ENCODE measurements at places on chromosomes 13 and 19. TPM values are rescaled to one million over a fixed set of nuclear protein-coding genes. Genes with fewer than 3 reads are reported as not detected.

Gene SYNGR4
- not detected for total RNA-seq

DNA sequence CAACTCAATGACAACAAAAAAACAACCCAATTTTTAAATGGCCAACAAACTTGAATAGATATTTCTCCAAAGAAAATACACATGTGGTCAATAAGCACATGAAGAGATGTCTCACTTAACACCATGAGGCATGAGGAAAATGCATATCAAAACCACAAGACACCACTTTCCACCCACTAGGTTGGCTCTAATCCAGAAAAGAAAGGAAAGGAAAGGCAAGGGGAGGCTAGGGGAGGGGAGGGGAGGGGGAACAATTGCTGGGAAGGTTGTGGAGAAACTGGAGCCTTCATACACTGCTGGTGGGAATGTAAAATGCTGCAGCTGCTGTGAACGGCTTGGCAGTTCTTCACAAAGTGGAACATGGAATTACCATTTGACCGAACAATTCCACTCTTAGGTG, 854.3 kb downstream of the UQCRFS1 start:
- no peak for ATAC-seq

Gene TMEM143
- 5.4 TPM for total RNA-seq

Gene LILRB2
- total RNA-seq = 0.35 TPM

DNA sequence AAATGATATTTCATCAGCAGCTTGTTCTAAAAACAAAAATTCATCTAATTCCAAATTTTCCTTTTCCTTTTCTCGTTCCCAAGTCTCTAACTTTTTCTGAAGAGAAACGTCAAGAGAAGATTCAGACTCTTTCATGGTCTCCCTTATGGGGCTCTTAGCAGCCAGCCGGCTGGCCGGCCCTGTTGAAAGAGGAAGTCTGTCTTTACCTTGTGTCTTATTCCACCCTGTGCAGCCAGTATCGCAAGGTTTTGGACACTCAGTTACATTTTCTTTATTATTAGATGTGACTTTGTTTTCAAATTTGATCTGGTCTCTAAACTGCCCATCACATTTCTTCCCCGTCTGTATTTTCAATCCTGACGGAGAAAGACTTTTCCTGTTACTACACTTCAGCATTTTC, 142.3 kb downstream of the RNF17 start:
- ATAC-seq = no peak

Gene ZNF90
- total RNA-seq = not detected

DNA sequence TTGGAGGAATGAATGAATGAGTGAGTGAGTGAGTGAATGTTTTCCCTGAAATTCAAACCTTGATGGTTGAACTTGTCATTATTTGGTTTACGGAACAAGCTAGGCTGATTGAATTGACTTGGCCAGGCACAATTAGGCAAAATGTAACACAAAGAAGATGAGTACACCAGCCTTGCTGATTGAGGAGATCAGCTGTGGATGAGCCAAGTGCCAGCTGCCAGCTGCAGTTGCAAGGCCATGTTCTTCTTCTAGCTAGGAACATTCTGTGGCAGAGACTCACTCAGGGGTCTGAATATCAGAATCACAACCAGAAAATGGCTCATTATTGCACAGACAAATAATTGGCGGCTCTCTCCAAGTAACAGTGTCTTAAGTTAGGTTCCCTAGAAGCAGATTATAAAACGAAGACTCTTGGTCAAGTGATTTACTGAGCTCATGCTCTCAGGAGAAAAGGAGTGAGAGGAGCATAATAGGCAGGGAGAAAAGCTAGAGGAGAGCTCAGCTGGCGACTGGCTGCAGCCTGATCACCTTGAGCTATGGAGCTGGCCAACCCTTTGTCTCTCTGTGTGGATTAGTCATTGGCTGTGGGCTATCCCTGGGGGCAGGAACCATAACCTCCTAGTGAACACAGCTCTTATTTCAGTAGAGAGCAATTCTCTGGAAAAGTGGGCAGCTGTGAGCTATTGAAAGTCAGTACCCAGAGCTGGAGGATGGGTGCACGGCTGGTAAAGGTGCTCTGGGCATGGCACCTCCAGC, 225.3 kb upstream of the SERP2 start:
- ATAC-seq = peak; percentile 64

Gene SLC17A7
- 0.37 TPM for total RNA-seq

Gene LYL1
- not detected for total RNA-seq

GRCh38 chr19:52992109-52993004, 21.4 kb upstream of the ERVV-1 start:
- ATAC-seq = peak; percentile 12
